ENCODE measurements at places on chromosomes 7 and 10. TPM values are rescaled to one million over a fixed set of nuclear protein-coding genes. Genes with fewer than 3 reads are reported as not detected.

The NUTM2E gene
- total RNA-seq: not detected

The C10orf62 gene
- total RNA-seq: not detected

The GET4 gene
- total RNA-seq: 31.7 TPM

- H3K36me3 ChIP-seq: no peaks in the 10 kb centered on the region
- H3K4me1 ChIP-seq: peaks cover 8% of the 10 kb centered on the region
- peak overlapping the region; percentile 51 for H3K4me3 ChIP-seq
- H3K27ac ChIP-seq: peak overlapping the region; percentile 76
- no peaks in the 10 kb centered on the region for H3K27me3 ChIP-seq
Measured at GRCh38 chr7:101017064-101017777, 2.7 kb upstream of the MUC17 start.
